ENCODE measurements at places on chromosomes 1 and 21.
A peak's percentile ranks its signal among the peaks of the same experiment; 100 is the strongest.

DNA sequence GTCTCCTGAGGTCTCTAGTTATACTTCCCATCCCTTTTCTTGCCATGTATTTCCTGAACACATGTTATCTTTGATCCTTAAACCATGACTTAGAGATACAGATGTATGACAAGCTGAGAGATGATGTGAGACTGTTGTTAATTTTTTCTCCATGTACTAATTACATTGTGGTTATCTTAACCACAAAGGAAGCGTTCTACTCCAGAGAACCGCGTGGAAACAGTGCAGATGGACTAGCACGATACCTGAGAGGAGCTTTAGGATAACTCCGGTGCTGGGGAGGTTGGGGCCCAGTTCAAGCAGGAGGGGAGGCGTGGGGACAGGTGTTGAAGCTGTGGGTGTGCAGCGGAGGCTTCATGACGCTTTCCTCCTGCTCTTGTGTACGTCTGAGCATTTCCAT is 17.5 kb downstream of the PDE9A start:
- no peak for DNase-seq

DNA sequence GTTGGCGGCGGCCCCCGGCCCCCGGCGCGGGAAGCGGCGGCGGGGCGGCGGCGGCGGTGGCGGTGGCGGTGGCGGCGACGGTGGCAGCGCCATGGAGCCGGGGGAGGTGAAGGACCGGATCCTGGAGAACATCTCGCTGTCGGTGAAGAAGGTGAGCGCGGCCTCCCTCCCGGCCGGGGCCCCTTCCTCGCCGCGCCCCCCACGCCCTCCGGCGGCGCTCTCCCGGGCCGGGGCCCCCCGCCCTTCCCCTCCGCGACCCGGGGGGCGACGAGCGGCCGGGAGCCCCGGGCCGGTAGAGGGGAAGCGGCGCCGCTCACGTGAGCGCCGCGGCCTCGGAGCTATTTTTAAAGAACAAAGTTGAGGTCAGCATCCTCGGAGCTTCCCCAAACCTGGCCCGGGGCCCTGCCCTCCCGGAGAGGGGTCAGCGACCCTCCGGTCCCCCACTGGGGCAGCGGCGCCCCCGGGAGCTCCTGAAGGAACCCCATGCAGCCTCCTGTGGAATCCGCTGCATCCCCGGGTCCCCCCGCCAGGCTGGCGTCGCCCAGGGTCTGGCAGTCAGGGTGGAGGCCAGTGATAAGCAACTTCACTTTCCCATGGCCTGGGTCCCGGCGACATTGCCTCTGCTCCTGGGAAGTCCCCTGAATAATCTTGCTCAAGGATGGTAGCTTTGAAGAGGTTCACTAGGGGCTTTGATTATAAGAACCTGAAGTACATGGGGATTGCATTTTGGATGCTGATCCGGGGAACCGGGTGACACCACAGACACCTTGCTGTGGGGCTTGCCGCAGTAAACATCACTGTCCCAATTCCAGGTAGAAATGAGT is 560 bp downstream of the PLEKHM2 start:
- peak; percentile 85 for DNase-seq

DNA sequence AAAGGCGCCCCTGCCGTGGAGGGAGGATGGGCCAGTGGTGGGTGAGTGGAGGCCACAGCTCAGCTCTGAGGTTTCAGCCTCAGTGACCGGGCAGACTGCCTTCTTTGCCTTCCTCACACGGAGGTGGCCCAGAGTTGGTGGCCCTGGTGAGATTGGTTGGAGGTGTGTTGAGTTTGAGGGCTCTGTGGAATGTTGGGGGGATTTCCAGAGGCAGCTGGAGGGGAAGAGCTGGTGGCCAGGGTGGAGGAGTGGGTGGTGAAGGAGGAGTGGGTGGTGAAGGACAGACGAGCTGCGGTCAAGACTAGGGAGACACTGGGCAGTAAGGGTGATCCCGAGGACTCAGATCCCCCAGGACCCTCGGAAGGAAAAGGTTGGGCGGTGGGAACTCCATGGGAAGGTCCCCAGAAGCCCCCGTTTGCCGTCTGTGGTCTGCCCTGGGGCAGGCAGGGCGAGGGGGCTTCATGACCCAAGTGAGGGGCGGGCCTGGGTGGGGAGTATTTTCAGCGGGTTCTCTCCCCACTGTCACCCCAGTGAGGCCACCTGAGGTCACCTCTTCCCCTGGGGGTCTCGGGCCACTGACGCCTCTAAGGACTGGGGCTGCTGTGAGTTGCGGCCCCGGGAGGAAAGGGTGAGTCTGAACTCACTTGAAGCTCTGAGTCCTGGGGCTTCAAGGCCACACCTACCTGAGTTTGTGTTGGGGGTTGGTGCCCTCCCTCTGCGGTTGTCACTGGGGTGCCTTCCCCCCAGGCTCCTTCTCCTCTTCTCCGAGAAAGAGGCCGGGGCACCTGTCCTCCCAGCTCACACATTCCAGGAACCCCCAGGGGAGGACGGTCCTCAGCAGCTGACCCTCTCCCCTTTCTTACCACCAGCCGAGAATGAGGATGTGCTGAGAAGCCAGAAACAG is 22.7 kb upstream of the PIK3CD start:
- peak; percentile 13 for DNase-seq

- DNase-seq, result no peak
Observed at GRCh38 chr1:202915146-202915545, 11.9 kb downstream of the KLHL12 start.

DNA sequence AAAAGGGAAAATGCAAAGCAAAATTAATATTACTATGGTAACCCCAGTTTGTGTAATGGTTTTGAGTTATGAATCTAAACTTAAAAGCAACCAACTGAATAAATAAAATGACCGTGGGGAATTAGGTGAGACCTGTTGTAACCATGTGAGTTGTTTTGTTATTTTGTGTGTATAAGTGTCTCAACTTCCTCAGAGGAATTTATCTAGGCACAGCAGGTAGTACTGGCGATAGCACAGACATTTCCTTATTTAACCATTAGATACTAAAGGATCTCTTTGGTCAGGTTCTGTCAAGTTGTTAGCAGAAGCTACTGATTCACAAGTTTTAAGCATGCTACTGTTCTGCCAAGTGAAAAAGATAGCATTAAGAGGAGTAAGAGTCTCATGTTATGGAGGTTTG is 39.3 kb upstream of the LRRC7 start:
- no peak for DNase-seq

DNA sequence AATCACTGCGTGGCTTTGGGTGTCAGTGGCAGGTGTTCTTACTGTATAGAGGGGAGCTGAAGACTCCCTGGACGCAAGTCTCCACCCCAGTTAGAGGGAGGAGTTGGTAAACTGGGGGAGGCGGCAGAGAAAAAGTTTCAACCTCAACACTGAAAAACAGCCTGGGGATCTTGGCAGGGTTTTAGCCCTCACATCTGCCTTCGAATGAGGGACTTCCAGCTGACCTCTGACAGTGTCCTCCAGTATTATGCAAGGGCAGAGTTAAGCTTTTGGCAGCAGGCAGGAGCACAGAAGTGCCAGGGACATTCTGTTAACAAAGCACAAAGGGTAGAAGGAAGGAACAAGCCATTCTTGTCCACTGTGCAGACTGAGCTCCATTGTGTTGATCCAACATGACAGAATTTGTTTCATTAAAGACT is 41.2 kb upstream of the RAB4A start:
- peak; percentile 65 for DNase-seq
